ENCODE measurements at places on chromosomes 11 and 22.

DNA sequence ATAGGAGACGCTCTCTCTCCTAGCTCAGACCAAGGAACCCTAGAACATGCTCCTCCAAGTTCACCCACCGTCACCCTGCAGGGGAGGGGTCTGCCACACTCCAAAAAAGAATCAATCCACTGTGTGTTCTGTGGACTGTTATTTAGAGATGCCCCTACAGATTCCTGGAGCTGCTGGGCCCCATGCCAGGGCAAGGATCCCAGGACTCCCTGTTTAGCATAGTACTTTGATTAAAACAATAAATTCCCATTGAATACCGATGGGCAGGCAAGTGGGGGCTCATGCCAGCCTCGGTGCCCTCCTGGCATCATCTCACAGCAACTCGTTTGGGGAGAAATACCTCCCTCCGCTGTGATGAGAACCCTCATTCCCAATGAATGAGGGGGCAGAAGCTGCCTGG, 247.5 kb downstream of the ST3GAL4 start:
- DNase-seq = no peak

- DNase-seq = peak; percentile 91
These were observed 11.4 kb downstream of the IGSF9B start for GRCh38 chr11:133945087-133945974.

GRCh38 chr22:46425016-46425415, 89.5 kb downstream of the TRMU start:
- DNase-seq = no peak

DNA sequence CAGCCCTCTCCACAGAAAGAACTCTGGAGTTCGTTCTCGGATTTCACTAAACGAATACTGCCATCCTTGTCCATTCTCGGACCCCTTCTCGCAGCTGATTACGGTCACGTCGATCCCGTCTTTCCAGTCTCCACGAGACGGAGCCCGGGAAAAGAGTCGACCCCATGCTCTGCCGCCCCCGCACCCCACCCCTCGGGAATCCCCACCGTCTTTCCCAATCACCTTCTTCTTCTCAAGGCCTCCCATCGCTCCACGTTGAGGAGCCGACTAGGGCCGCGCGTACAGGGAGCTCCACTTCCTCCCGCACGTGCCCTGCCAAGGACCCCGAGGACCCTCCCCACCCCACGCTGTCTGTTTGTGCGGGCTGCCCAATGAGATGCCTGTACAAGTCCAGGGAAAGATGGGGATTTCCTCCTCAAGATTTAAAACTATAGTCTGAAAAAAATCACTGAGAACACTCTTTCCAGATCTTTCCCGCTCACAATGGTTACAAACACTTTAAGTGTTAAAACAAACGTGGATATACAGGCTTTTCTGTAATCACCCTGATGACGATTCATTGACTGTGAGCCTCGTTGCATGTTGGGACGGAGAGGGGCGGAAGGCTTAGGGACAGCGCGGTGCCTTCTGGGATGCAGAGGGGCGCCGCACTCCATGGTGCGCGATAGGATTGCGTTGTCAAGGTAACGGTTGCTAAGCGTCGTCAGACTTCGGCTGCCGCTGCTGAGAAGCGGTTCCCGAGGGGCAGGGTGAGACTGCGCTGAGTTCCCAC, at the start of gene PES1:
TSS of gene PES1 (minus strand) at position 323 of the 772 bp plus-strand sequence. CDS start at position 246, 77 bp downstream.
- DNase-seq = peak; percentile 97

DNA sequence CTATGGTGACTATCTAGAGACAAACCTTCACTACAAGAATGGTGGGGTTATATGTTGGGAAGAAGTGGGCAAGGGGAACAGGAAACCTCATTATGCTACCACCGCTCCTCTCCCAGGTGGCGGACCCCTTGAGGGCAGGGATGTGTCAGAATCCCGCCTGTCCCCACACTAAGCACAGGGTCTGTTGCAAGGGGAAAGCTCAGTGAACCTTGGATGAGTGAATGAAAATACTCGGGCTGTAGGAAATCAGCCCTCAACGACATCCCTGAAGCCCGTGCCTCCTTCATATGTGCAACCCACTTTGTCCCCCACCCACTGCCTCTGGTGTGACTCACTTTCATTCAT, 68.2 kb upstream of the AMPD3 start:
- DNase-seq = no peak

- DNase-seq = no peak
These were observed 16.0 kb downstream of the CARD10 start for GRCh38 chr22:37503183-37503683.

GRCh38 chr11:2927851-2928604, 1.2 kb downstream of the PHLDA2 start:
- DNase-seq = no peak

DNA sequence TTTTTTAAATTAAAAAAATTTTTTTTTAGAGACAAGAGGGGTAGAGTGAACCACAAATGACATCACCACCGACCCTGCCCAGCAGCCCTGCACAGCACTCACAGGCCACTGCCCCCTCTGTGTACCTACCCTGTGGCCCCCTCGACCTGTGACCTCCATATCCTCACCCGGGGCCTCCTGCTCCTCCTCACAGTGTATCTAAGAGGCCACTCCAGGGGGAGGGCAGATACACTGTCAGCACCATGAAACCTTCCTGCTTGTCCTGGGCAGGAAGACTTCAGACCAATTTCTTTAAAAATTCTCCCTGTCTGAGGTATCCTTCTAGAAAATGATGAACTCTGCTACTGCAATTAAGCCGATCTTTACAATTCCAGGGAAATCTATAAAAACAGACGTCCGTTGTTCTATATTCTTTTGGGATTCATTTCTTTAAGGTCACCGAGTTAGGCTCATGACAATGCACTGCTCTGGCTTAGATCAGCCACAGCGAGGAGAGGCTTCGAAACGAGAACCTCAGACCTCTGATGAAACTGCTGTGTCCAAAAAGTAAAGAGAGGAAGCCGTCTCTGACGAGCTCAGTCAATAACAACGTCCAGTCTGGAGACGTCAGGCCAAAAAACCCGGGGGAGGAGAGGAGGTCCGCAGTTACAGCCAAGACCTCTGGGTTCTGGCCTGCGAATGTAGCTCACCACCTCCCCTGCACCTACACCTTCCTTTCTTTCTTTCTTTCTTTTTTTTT, 17.5 kb downstream of the NFAM1 start:
- no peak for DNase-seq

DNA sequence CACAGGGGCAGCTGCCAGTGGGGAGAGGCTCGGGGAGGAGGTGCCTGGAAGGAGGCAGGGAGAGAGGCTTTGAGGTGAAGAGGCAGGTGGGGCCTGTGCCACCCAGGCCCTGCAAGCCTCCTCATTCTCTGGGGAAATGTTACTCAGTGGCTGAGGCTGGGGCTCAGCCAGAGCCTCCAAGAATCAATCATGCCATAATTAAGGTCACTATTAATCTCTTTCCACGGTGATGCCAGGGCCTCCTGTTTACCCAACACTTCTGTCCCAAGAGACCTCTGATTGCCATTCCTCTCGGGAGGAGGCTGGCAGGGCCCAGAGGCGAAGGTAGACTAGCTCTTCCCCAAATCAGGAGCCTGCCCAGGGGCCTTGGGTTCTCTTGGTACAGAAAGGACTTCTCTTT, 38.4 kb downstream of the GDPD5 start:
- no peak for DNase-seq

GRCh38 chr11:70738661-70739060, 340.3 kb downstream of the CTTN start:
- no peak for DNase-seq

- no peak for DNase-seq
These were observed 113.9 kb downstream of the ARFGAP2 start for GRCh38 chr11:47062736-47063135.

- DNase-seq = no peak
These were observed 116.6 kb downstream of the PLEKHA7 start for GRCh38 chr11:16897470-16898061.

DNA sequence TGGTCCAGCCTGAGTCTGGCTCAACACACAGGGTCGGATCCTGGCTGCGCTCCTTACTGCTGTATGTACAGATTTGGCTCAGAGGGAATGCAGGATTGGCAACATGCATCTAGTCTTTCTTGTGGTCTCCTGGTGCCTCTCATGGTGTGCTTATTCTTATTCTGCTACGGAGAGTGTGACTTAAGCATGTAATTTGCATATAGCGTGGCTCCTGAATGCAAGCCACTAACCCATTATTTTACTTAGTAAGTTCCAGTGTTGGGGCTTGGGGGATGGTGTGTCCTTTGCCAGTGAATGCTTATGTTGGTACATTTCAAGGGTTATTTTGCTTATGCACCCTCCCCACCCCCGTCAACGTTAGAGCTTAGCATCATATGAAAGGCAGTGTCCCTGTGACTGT, 51.2 kb downstream of the PTPRJ start:
- DNase-seq = no peak

DNA sequence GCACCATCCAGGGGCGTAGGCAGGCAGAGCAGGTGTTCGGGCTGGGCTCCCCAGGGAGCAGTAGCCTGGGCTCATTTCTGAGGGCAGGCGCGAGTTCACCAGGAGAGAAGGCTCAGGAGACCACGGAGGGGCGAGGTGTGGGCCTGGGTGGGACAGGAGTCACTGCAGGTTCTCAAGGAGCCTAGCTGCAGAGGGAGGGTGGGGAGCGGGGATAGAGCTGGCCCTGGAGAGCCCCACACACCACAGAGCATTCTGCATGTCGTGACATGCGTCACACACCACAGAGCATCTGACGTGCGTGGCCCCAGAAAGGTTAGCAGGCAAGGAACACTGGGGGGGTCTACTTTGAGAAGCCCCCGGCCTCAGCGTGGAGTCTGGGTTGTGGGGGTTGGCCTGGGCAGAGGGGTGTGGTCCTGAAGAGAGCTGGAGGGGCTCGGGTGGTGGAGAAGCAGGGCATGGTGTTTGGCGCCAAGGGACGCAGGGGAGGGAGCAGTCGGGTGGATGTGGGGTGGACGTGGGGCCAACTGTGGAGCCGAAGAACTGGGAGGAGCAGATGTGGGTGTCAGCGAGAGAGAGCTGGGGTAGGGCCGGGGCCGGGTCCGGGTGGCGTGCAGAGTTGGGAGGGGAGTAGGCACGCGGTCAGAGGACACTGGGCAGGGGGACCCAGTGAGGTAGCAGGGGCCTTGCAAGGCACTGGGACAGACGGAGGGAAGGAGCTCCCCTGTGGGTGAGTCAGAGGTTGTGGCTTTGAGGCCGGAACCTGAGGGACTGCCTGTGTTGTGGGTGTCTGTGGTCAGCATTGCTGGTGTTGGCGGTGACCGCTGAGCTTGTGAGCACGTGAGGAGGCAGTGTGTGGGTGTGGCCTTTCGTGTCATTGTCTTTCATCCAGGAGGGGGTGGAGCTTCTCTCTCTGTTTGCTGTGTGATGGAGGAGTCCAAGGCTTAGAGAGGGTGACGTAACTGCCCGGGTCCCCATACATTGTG, 25.5 kb downstream of the CTTN start:
- no peak for DNase-seq

DNA sequence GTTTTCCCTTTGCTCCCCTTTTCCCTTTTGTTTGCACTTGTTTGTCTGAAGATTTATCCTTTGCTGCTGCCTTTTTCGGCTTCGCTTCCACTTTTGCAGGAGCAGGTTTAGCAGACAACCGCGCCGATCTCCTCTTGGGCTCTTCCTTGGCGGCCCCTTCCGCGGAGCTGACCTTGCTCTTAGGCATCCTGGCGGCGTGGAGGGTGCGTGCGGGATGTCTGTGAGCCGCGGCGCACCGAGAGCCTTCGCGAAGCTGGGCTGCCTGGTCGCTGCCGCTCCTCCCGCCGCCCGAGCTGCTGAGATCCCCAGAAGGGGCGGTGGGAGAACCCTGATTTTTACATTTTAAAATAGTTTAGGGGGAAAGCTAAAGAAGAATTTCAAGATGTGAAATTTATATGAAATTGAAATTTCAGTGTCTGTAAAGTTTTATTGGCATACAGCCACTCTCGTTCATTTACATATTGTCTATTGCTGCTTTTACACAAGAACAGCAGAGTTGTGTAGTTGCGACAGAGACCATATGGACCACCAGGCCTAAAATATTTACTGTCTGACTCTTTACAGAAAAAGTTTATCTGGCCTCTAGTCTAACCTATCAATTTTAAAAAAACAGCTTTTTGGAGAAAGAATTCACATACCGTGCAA, 105.2 kb upstream of the RRM1 start:
- no peak for DNase-seq

GRCh38 chr22:29074276-29074772, 1.5 kb downstream of the KREMEN1 start:
- no peak for DNase-seq

- DNase-seq = no peak
These were observed 49.4 kb downstream of the CLMP start for GRCh38 chr11:123145661-123146060.

DNA sequence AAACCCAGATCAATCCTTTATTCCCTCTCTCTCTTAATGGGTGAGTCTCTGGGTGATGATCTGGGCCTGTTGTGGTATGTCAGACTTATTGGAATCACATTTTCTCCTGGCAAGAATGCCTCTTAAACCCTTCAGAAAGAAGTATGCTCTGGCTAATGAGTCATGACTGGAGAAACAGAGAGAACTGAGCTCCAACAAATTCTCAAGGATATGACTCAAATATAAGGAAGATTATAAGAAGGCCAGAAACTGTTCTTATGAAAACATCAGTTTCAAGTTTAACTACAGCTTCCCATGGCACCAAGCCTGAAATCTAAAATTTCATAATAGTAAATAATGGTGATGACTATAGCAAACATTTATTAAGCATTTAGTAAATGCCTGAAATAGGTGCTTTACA, 83.9 kb downstream of the OR5AK2 start:
- DNase-seq = no peak

DNA sequence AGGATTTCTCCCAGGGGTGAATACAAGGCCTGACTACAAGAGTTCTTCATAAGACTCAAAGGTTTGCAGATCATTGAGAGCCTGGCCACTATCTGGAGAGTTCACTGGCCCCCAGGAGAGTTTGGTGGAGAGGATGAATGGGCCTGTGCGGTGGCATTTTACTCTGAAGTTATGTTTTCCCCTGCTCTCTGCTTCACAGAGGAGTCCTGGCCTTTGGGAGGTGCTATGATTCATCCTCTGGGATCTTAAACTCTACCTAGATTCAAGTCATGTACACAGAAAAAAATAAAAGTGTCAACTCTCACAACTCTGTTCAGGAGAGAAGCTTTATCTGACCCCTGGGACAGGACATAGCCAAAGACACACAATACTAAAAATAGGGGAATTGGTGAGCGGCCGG, 159.1 kb upstream of the CARD18 start:
- no peak for DNase-seq

DNA sequence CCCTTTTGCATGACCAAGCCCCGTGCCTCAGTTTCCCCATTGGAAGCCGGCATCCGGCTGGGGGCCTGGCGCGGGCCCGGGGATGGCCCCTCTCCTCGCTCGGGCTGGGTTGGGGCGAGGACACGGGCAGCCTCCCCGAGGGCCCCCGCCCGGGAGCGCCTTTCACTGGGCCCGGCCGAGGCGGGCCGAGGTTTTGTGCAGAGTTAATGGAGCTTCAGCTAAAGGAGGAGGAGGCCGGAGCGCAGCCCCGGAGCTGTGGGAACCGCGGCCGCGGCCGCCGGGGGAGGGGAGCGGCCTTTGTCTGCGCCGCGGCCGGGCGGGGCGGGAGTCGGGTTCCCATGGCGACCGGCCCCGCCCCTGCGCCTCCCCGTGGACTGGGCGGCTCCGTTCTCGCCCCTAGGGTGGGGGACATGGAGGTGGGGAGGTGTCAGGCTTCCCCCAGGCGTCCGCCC, 1.4 kb upstream of the MAPK11 start:
- DNase-seq = peak; percentile 36
